ENCODE measurements at places on chromosomes 2 and 18.

- DNase-seq, result no peak
Measured at GRCh38 chr2:109463236-109463635, 150.5 kb downstream of the SEPTIN10 start.

DNA sequence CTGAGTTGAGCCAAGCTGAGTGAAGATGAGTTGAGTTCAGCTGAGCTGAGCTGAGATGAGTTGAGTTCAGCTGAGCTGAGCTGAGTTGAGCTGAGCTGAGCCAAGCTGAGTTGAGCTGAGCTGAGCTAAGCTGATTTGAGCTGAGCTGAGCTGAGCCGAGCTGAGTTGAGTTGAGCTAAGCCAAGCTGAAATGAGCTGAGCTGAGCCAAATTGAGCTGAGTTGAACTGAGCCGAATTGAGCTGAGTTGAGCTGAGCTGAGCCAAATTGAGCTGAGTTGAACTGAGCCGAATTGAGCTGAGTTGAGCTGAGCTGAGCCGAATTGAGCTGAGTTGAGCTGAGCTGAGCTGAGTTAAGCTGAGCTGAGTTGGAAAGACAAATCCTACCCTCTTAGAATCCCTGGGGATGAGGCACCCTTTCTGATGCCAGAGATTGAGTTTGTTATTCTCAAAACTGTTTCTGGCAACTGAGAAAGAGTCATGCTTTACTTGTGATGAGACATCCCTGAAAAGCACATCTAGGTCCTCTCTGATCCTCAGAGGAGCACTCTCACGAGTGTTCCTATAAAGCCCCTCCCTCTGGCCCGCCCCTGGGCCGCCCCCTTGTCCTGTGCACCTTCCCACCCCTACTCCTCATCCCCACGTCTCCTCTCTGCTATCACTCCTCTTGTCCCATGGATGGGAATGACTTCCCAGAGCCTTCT is 116.5 kb downstream of the MCFD2 start:
- no peak for DNase-seq

DNA sequence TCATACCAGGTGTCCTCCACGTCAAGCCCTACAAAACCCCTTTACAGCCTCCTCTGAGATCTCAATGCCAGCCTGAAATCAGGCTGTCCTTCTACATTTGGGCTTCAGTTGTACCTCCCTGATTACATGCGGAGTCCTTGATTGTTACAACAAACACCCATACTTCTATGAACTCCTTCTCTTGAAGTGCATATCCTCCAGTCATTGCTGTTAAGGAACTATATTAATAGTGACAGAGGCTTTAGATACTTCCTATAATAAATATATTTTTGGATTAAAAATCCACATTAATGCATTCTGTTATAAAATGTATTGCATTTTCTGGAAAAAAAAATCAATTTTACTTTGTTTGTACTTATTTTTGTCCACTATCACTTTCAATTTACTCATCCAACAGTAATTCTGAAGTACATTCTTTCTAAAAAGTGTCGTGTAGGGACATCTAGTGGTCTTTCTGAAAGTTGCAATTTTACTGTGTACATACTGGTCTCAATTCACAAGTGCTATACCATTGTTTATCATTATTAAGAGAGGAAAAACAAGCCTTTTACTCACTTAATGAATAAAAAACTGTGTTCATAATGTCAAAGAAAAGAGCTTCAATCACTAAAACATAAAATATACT is 316.4 kb downstream of the DSEL start:
- DNase-seq, result peak; percentile 26

DNA sequence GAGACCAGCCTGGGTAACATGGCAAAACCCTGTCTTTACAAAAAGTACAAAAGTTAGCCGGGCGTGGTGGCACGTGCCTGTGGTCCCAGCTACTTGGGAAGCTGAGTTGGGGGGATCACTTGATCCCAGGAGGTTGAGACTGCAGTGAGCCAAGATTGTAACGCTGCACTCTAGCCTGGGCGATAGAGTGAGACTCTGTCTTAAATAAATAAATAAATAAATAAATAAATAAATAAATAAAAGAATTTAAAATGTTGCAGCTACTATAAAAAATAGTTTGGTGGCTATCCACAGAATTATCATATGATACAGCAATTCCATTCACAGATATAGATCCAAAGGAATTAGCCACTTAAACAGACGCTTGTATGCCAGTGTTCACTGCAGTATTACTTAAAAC is 49.6 kb upstream of the AMMECR1L start:
- no peak for DNase-seq

DNA sequence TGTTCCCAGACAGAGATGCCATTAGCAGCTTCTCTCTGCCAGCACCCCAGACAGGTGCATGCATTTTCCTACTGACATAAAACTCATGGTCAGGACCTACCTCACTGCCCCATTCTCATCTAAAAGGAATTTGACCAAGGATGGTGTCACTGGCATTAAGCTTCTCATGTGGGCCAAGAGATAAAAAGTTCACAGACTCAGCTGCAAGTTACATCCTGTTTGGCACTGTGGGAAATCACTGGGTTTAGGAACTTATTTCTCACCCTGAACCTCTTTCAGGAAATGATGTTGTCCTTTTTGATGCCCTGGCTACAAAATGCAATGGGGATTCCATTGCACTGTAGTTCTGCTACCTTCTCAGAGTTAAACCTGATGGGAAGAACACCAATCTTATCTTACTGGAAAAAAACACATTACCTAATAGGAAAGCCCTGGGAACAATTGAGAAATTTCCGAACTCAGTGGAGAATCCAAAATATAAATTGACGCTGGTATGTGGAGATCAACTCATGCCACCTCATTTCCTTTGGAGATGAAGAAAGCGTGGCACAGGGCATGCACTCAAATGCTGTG is 252.1 kb upstream of the COPS8 start:
- no peak for DNase-seq

GRCh38 chr18:79583984-79584401 is 95.6 kb upstream of the CTDP1 start:
- no peak for DNase-seq

- DNase-seq, result no peak
Measured at GRCh38 chr2:230795856-230796255, 68.9 kb upstream of the ITM2C start.

DNA sequence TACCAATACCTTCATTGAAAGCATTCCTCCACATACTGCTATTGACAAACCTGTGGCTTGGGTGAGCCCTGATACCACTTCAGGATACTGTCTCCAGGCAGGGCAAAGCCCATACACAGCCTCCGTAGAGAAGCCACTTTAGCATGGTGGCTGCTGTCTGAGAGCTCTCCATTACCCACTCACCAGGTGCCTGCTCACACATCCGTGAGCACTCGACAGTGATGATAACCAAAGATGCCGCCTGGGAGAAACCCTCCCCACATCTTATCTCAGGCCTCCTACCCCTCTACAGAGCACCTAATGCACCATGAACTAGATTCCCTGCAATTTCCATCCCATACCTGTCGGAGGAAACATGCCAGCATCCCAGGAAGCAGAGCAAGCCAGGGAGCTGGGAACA is 57.6 kb upstream of the KLHL29 start:
- DNase-seq, result no peak

DNA sequence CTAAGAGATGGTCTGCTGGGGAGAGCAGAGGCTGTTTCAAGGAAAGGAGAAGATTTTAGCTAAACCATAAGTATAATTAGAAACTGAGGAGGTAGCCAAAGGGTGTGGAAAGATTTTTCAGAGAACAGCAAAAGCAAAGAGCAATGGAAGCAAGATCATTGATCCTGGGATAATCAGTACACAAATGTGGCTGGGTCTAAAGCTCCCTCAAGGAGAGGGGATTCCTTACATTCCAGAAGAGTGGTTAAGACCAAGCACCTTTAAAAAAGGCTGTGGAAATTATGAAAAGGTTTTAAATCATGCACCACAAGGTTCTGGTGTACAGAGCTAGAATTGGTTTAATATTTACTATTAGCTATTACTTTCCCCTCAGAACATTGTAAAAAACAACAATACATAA is 246.0 kb upstream of the UBE2E3 start:
- DNase-seq, result no peak

- DNase-seq, result no peak
Measured at GRCh38 chr2:159695795-159696448, 16.4 kb upstream of the MARCHF7 start.

- no peak for DNase-seq
Measured at GRCh38 chr2:189608795-189609422, 28.3 kb upstream of the SLC40A1 start.

- DNase-seq, result no peak
Measured at GRCh38 chr2:148952621-148953020, 77.6 kb downstream of the KIF5C start.

DNA sequence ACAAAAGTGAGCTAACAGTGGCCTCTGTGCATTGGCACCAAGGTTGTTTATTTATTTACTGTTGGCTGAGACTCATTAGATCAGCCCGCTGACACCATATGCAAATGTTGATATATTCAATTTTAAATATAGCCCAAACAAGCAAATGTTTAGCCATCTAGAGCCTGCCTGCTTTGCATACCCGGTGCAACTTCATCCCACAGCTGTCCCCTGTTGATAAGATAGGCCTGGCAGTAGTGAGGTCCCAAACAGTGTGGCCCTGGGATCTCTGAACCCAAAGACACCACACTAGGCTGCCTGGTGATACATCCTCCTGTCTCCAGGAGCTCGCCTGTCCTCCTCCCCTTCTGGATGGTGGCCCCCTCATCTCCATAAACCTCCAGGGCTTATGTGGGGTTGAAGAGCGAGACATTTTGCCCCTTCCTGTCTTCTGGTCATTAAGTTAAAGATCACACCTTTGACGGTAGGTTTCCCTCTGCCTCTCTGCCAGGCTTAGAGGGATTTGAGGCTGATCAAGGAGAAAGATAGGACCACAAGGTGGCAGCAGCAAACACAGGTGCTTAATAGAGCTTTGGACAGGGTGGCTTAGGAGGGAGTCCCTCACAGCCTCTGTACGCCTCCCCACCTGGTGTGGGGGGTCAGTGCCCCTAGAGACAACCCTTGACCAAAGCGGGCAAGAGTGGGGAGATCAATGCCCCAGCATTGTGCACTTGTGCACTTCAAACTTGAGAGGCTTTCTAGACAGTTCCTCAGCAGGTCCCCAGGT is 23.7 kb upstream of the MYO5B start:
- no peak for DNase-seq

DNA sequence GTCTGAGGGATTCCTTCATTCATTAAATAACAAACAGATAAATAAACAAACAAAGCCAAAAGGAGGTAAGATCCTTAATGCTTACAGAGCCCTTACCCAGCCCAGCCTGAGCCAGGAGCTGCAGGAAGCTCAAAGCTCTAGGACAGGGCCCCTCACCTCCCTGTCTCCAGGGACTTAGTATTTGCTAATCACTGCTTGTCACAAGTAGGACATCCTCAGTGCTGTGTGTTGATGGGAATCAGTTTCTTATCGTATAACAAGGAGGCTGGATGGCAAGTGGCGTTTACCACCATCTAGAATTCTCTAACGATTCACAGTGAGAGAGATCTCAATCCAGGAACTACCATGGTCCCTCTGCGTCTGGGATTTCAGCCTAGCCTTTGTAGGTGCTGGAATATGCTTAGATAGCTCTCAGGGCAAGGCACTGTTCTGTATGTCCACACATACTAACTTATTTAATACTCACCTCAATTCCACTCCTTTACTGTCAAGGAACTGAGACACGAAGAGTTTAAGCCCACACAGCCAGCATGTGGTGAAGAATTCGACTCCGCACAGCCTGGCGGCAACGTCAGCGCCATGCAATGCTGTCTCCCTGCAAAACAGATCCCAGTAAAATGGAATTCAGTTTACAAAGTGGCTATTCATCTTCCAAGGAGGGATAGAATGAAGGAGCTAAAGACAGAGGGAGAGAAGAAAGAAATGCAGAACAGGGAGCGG is 164.8 kb downstream of the MYCN start:
- DNase-seq, result no peak

DNA sequence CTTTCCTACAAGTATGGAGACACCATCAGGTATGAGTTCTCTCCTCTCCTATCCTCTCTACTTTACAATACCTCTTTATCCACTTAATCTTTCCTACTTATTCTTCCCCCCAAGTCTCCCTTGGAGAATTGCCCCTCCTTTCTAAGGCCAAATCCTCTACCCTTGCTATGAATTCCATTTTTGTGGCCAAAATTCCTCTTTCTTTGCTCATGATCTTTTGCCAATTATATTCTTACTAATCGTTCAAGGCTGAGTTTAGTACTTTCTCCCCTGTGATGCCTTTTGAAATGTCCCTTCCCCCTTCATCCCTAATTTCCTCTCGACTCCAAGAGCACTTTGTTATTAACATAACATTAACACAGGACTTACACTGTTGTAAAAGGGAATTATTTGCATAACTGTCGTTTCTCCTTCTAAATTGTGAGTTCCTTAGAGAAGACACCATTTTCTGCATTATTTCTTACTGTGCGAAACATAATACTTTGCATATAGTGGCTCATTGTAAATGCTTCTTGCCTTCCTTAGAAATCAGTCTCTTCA is 133.4 kb downstream of the KCTD1 start:
- DNase-seq, result no peak

- no peak for DNase-seq
Measured at GRCh38 chr2:83162421-83162820, 1296.7 kb downstream of the SUCLG1 start.

DNA sequence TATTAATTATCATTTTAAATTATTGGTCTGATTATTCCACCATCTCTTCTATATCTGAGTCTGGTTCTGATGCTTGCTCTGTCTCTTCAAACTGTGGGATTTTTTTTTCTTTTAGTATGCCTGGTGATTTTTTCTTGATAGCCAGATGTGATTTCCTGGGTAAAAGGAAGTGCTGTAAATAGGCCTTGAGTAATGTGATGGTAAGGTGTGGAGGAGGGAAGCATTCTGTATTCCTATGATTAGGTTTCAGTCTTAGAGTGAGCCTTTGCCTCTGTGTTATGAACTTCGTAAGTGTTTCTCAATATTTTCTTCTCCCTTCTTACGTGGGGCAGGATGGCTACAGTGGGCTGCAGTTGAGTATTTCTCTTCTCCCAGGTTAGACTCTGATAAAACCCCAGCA is 103.0 kb downstream of the EHBP1 start:
- no peak for DNase-seq

GRCh38 chr2:172672114-172672513 is 63.5 kb upstream of the RAPGEF4 start:
- DNase-seq, result no peak

- DNase-seq, result no peak
Measured at GRCh38 chr2:100394111-100394641, 23.3 kb downstream of the CHST10 start.

- DNase-seq, result no peak
Measured at GRCh38 chr2:64942693-64943092, 46.5 kb upstream of the SLC1A4 start.

- no peak for DNase-seq
Measured at GRCh38 chr18:33820517-33821371, 242.7 kb downstream of the ASXL3 start.
